T-helper 2 cell (primary cell): ENCODE measurements at places on chromosomes 13 and 19.

DNA sequence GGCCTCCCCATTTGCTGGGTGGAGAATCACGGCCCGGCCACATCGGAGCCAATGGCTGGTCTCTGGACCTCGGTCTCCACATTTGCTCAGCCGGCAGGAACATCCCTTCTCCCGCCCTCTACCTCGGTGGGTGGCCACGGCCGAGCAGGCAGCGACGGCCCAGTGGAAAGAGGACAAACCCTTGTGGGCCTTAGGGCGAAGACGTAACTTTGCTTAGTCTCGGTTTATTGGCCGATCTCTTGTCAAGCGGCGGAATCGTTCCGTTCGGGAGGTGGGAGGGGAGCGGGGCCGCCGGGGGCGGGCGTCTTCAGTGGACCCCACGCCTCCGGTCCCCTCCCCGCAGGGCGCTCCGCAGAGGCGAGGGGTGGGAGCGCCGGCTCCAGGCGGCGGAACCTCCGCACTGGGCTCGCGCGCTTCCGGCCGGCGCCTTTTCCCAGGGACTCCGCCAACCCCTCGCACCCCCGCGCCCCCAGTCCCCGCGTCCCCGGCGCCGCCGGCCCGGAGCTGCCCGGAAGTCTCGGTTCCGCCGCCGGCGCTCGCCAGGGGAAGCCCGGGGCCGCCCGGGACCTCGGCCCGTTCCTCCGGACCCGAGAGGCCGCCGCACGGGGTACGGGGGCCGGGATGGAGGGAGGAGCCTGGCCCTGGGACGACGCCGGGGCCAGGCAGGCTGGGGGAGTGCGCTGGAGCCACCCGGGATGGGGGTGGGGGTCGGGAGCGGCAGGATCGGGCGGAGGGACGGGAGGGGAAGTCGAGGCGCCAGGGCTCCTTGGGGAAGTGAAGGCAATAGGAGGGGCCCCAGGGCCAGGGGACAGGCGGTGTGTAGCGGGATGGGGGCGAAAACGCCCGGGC lies at the start of gene ZNF580:
TSS of gene ZNF580 (plus strand) at position 426 of the 849 bp plus-strand sequence. CDS start 1,507 bp downstream, outside the sequence.
- DNase-seq = no peak

GRCh38 chr13:108795841-108796240 lies 166.4 kb downstream of the MYO16 start:
- DNase-seq = no peak

DNA sequence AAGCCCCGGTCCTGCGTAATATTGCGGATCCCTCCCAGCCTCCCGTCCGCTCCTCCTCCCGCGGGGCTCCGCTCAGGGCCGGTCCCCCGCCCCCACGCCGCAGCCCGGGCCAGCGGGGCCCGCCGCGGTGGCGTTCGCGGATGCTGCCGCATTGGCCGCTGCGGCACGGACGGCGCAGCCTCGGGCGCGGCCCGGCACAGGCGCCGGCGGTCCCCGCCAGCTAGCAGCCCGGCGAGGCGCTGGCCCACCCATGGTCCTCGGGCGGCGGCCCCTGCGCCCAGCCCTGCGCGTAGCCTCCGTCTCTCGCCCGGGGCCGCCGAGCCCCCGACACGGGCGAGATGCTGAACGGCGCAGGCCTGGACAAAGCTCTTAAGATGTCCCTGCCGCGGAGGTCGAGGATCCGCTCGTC lies at the start of gene ATP8A2:
TSS of gene ATP8A2 (plus strand) at position 100 of the 409 bp plus-strand sequence. CDS start at position 339, 239 bp downstream.
- no peak for DNase-seq

DNA sequence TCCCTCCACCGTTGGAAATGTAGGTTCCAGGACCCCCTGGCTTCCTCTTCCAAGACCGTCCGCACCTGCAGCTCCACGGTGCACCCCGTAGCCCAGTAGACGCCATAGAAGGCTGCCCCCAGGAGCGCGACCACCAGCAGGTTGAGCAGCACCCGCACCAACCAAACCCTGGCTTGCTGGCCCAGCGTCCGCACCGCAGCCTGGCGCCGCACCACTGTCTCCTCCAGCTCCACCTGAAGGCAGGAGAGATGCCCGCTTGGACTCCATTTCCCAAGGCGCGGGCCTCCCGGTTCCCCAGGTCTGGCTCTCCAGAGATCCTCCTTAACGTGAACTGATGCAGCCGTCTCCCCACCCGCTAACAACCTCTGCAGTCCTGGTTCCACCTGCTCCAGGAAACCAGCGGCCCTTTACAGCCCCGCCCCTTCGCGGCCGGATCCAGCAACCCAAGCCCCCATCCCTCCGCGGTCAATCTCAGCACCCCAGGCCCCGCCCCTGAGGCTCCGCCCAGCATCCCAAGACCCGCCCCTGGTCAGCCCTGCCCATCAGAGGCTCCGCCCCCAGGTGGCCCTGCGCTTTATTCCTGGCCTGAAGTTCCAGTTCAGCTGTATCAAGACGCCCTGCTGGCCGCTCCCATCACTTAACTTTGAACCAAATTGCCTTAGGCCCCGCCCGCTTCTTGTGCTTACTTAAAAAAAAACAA lies 5.0 kb upstream of the LENG1 start:
- peak; percentile 78 for DNase-seq

GRCh38 chr19:47750752-47751151 lies 5.4 kb downstream of the NOP53 start:
- DNase-seq = no peak

DNA sequence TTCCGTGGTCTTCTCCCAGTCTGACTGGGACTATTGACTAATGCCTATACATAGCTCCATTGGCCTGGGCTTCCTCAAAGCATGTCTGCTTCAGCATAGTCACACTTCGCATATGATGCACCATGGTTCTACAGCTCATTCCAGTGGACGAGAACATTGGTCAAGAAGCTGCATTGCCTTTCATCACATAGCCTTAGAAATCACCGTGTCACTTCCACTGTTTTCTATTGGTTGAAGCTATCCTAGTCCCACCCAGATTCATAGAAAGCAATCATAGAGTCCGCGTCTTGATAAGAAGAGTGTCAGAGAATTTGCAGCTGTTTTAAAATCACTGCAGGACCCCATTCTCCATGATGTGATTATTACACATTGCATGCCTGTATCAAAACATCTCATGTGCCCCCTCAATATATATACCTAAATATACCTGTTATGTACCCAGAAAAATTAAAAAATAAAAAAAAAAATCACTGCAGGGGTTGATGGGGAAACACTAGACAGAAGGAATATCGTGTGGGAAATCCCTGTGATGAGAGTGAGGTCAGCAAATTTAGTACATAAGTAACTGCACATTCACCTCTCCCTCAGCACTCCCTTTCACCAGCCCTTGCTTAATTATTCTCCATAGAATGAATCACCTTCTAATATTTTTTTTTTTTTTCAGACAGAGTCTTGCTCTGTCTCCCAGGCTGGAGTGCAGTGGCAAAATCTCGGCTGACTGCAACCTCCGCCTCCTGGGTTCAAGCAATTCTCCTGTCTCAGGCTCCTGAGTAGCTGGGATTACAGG lies 2.2 kb upstream of the ARHGAP33 start:
- no peak for DNase-seq

DNA sequence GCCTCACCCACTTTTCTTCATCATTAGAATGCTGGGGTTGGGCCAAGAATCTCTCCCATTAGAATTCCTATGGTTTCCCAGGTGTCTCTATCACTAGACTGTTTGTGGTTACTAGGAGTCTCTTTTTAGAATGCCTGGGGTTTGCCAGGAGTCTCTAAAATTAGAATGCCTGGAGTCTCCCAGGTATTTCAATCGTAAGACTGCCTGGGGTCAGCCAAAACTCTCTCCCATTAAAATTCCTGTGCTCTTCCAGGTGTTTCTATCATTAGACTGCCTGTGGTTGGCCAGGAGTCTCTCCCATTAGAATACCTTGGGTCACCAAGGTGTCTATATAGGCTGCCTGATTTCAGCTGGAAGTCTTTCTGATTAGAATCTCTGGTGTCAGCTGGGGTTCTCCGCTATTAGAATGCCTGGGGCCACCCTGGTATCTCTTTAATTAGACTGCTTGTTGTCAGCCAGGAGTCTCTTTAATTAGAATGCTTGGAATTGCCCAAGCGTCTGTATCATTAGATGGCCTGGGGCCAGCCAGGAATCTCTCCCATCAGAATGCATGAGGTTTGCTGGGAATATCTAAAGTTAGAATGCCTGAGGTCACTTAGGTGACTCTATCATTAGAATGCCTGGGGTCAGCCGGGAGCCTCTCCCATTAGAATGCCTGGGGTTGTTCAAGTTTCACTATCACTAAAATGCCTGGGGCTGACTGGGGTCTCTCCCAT lies 1479.2 kb downstream of the UQCRFS1 start:
- no peak for DNase-seq

DNA sequence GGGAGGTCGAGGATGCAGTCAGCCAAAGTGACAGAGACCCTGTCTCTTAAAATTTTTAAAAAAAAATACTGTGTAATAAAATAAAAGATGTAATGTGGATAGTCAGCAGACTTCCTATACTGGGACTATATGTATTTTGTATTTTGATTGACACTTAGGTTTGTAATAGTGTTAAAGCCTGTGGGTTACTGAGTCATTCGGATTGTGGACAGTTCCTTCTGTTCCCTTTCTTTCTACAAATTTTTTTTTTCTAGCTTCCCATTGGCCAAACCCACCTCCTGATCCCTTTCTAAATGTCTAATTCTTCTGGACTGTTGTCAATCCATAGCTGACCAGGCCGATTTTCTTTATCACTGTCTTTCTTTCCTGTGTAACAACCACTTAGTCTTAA lies 108.0 kb downstream of the DNAJC3 start:
- DNase-seq = no peak

GRCh38 chr13:100234006-100234405 lies 145.1 kb downstream of the PCCA start:
- DNase-seq = no peak

DNA sequence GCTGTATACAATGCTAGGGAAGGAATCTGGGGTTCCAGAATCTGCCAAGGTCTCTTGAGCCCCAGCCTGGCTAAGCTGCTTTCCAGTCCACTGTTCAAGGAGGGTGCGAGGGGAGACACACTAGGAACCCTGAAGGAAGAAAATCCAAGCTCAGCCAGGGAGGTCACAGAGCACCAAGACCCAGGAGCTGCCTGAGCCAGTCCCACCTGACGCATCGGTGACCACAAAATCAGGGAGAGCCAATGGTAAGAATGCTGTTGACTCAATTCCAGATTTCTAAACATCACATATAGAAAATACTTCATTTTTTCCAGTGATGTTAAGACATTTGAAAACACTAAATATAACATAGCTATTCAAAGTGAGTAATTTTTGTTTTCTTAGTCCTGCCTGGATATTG lies 50.1 kb downstream of the CEP89 start:
- DNase-seq = no peak
